ENCODE measurements at places on chromosomes 7 and 10. TPM values are rescaled to one million over a fixed set of nuclear protein-coding genes. Genes with fewer than 3 reads are reported as not detected.

DNA sequence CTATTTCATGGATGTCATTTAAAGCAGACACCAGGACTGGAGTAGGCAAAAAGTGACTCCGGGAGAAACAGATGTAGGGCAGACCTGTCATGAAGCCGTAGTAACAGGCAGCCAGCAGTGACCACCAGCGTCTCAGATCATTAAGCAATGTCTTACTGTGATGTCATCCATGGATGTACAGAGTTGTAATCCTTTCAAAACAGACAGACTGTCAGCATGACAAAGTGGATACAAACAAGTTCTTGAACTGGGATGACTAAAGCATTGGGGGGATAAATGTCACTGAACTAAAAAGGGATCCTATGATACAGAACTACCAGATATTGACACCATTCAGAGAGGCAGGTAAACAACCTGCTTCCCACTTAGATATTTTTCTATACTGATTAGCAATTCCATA lies 675.5 kb downstream of the PARD3 start:
- DNase-seq, result no peak

- DNase-seq, result no peak
Observed at GRCh38 chr10:101229266-101230182, at the start of gene LBX1. TSS of gene LBX1 (minus strand) at chr10:101229463. CDS start at chr10:101228815, 648 bp downstream.

DNA sequence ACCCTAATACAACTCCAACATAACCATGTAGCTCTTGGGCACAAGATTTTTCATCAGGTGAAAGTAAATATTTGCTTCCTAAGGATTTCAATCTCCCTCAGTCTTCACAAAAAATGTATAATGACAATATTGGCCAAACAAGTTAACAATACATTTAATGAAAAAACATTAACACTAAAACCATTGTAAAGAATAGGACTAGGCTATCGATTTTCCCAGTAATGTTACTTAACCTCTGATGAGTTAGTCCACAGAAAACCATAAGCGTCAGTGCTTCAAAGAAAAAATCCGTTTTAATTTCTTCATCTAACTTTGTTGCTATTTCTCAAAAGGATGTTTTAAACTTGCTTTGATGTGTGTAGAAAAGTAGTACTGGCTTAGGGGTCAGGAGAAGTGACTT lies 1.2 kb downstream of the ZNF33B start:
- no peak for DNase-seq

The CD36 gene
- 4.7 TPM for total RNA-seq

The ZNF804B gene
- not detected for total RNA-seq

The CREB5 gene
- total RNA-seq, result not detected

The NEUROD6 gene
- not detected for total RNA-seq
